ENCODE measurements at places on chromosomes 7 and 10. TPM values are rescaled to one million over a fixed set of nuclear protein-coding genes. Genes with fewer than 3 reads are reported as not detected.

The PRR15 gene
- polyA plus RNA-seq, result 1.5 TPM

The MRLN gene
- polyA plus RNA-seq, result not detected

The GHITM gene
- 144 TPM for polyA plus RNA-seq

The CHST15 gene
- polyA plus RNA-seq, result 3.7 TPM

The GNGT1 gene
- not detected for polyA plus RNA-seq

Data from esophagus (tissue), 2 donors.